Retina (tissue), 1 donor: ENCODE measurements at places on chromosomes 6 and 20.

DNA sequence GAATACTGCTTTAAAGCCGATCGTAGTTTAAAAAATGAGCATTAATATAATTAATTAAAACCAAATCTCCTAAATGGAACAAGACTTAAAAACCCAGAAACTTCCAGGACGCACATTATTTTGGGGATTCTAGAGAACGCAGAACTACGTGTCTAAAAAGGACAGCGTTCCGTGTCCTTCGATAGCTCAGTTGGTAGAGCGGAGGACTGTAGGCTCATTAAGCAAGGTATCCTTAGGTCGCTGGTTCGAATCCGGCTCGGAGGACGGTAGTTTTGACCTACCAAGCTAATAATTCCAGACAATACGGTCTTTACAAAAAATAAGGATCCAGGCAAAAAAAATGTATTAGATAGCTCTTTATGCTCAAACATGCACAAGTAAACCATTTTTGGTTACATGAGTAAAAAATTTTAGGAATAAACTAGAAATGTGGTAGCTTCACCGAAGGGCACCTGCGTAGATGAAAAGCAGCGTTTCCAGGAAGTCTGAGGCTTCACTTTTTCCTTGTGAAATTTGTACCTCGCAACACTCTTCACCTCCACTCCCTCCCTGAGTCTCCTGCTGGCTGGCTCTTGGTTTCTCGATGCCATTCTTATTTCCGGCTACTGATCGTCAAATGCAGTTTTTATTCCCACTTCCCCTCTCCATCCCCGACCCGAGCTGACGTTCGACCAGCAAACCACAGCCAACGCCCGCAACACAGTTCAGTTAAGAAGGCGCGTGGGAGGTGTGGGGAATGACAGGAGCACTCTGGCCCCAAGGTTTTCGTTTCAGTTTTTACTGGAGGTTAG, 19.6 kb upstream of the ABT1 start:
- DNase-seq = peak; percentile 66

- DNase-seq = no peak
These were observed 90.1 kb downstream of the RSPH3 start for GRCh38 chr6:158909938-158910337.

- no peak for DNase-seq
These were observed 160.5 kb downstream of the THBS2 start for GRCh38 chr6:169093066-169093723.

GRCh38 chr6:35168461-35168861, 27.3 kb upstream of the TCP11 start:
- DNase-seq = peak; percentile 81

DNA sequence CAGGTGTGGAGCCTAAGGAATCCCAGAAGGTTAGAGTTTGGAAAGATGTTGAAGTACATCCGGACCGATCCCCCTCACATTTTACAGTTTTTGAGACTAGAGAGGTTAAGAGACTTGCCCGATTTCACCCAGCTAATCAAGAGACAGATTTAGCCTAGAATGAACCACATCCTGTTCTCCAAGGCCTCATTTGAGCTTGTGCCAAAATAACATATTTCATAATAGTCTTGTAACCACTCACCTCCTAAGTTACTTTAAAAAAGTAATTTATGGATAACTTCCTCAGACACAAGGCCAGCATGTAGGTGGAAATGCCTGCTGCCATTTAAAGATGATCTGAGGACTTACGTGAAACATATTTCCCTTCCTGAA, 39.8 kb upstream of the ARHGAP18 start:
- no peak for DNase-seq

DNA sequence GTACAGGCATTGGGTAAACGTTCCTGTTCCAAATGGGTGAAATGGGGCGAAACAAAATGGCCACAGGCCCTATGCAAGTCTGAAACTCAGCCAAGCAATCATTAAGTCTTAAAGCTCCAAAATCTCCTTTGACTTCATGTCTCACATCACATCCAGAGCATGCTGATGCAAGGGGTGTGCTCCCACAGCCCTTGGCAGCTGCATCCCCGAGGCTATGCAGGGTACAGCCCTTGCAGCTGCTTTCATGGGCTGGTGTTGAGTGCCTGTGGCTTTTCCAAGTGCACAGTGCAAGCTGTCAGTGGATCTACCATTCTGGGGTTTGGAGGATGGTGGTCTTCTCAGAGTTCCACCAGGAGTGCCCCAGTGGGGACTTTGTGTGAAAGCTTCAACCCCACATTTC, 270.0 kb upstream of the CDYL start:
- no peak for DNase-seq

DNA sequence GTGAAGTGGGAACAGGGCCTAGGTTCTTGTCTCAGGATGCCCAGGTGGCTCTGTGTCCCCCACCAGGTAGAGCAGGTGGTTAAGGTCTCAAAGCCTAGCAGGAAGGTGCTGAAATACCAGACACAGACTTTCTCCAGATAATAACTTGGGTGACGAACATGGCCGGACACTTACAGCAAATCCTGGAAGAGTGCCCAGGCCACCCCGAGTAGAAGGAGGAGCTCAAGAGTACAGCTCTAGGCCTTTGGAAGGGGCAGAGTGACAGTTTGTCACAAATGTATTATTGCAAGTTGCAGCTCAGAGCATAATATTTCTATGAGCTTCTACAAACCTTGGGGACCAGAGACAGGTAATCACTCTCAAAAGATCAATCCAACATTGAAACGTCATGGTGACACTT, 251.6 kb upstream of the SOX4 start:
- DNase-seq = no peak

- no peak for DNase-seq
These were observed 24.6 kb upstream of the HTR1B start for GRCh38 chr6:77487808-77488425.

GRCh38 chr6:33689879-33690278, 21.6 kb downstream of the UQCC2 start:
- no peak for DNase-seq

DNA sequence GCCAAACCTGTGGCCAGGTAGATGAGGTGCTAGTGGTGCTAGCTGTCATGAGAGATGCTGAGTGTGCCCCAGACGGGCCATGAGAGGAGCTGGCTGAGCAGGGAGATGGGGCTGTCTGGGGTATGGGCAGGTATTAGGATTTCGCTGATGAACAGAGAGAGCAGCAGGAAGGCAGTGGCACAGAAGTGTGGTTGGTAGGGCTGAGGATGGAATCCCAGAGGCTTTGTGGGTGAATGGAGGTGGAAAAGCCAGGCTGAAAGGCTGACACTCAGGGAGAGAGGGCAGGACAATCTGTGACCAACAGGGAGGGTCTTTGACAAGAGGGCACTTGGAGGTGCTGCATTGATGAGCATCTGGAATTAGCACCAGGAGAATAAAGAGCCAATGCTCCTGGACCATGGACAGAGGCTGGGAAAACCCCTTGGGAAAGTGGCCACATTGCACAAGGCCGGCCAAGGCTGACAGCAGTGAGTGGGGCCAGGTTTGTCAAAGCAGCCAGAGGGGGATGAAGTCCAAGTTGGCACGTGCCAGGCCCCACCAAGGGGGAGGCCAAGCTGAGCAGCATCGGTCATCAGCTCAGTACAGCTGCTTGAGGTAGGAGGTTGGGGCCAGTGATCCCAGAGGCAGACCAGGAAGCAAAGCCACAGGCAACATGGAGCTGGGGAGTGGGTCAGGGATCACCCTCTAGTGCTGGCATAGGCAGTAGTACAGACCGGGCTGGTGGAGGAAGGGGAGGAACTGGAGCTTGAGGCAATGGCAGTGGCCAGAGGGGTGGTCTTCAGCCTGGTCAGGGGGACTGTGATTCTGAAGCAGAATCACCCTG, 19.7 kb upstream of the SGK2 start:
- DNase-seq = no peak

DNA sequence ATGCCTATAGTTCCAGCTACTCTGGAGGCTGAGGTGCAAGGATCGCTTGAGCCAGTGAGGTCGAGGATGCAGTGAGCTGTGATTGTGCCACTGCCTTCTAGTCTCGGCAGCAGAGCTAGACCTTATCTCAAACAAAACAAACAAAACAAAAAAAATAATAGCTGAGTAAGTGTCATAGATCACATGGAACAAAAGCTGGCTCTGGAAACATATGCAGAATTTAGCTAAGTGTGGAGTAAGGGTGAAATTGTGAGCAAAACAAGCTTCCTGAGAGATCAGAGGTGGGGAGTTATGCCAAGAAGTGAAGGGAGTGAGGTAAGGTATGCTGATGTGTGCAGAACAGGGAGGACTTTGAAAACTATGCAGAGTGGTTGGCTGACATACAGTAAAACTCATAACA, 18.7 kb downstream of the SGK1 start:
- DNase-seq = no peak

GRCh38 chr6:48814957-48815356, 648.1 kb downstream of the MMUT start:
- DNase-seq = no peak

DNA sequence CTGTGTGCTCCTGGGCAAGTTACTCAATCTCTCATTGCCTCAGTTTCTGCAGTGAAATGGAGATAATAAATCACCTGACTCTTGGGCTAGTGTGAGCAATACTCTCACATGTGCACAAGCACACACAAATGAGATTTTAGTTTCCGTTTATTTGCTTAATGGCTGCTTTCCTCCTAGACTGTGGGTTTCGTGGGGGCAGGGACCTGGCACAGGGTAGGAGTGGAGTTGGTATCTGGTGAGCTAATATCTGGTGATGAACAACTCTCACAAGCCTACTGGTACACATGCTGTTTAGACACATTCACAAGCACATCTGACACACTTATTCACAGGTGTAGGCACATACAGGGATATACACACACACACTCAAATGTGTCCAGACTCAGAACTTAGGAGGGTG, 73.8 kb downstream of the TOX2 start:
- no peak for DNase-seq

GRCh38 chr6:158672726-158673125, 22.9 kb downstream of the SYTL3 start:
- no peak for DNase-seq

- no peak for DNase-seq
These were observed 28.5 kb upstream of the ERVFRD-1 start for GRCh38 chr6:11140056-11140455.
